Activated CD4-positive, alpha-beta T cell treated with anti-CD3 and anti-CD28 coated beads, Interleukin-2, amount 50 U/mL, for 24 hours (primary cell): ENCODE measurements at places on chromosomes 5 and 9.

- peak; percentile 75 for DNase-seq
Observed at GRCh38 chr9:21684831-21685362, 117.5 kb upstream of the MTAP start.

DNA sequence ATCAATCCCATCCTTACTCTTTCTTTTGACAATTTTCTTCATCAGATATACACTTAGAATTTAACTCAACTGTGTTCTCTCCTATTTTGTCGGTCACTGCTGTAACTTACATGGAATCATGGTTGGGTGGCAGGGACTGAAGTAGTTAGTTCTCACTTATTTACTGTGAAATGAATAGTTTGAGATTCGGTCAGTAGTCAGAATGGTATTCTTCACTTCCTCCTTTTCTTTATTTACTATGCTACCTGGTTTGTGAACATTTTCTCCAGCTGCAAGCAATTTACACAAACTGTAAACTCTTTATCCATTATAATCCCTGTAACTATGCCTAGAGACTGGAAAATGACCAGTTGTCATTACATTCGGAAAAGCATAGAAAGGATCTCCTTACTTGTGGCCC is 41.5 kb upstream of the GDNF start:
- no peak for DNase-seq

- DNase-seq = no peak
Observed at GRCh38 chr9:37382161-37382981, 40.1 kb upstream of the GRHPR start.

DNA sequence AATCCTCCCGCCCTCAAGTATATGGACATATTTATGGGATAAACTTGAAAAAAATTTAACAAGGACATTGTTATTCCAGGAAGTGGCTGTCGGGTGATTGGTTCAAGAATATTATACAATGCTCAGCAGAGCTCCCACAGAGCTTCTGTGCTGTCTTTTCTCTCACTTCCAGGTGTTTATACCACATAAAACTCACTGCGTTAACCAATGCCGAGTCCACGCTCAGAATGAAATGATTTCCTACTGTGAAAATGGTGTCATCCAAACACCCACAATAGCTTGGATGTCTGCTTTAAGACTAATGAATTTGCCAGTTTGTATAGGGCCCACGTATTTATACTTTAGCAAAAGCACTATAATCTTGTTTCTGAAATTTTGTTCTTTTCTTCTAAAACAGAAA is 368.2 kb downstream of the NDUFS4 start:
- no peak for DNase-seq

- DNase-seq = no peak
Observed at GRCh38 chr5:113061846-113062780, 85.5 kb downstream of the DCP2 start.

DNA sequence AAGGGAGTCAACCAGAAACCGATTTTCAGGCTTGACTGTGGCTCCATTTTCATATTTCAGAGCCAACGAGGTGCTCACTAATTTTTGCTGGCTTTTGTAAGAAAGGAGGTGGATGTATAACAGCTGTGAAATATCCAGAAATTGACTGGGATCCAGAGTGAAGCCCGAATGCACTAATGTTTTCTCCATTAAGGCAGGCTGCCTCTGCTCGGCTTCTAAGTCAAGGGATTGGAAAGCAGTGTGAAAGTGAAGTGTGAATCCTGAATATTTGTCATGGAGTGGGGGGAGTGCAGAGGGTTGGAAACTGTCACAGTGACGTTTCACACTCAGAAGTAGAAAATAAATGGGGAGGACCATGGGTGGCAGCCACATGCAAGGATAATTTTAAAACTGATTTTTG is 237.4 kb downstream of the GOLPH3 start:
- no peak for DNase-seq

DNA sequence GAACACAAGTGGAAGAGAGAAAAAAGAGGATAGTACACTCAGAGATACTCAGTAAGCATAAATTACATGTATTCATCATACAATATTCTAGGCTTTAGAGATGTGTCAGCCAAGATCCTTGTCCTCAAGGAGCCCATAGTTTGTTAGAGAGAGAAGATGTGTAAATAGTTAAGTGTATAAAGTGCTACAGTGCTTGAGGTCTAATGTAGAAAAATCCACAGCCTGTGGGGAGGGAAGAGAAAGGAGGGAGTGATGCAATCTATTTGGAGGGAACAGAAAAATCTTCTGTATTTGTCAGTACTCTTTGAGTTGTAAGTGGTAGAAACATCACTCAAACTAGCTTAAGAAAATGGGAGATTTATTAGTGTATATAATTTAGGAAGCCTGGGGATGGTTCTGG is 81.9 kb downstream of the PALM2AKAP2 start:
- no peak for DNase-seq

DNA sequence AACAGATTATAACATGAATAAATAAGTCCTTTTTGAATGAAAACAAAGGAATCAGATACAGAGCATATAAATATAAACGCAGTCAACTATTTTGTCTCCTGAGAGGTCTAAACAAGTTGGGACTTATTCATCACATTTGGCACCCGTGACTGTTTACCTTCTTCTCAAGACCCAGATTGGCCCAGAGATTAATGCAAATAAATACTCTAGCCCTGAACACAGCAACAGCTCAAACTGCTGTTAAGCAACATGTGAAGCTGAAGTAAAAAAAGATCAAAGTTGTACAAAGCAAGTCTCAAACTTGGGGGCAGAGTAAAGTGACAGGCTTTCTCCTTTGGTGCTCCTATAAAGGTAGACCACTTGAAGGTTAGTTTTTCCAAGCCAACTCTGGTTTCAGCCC is 95.0 kb upstream of the NR5A1 start:
- DNase-seq = no peak

GRCh38 chr9:129869585-129870501 is 34.6 kb downstream of the USP20 start:
- DNase-seq = no peak

GRCh38 chr5:95810305-95811125 is 12.0 kb downstream of the GLRX start:
- no peak for DNase-seq

DNA sequence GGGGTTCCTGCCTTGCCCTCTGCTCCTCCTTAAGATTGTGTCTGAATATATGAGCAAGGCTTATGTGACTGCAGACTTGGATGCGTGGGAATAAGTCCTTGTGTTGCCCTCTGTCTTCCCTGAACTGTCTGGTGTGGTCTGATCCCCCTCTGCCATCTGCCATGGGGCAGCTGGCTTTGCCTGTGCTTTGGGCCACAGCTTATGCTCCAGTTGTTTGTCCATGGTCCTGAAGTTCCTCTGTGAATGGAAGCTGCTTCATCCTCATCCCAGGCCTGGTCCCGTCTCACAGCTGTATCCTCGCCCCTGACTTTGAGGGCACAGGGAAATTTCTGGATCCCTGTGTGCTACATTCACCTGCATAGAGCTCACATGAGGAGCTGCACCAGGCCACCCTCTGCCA is 14.7 kb downstream of the IL31RA start:
- DNase-seq = no peak

DNA sequence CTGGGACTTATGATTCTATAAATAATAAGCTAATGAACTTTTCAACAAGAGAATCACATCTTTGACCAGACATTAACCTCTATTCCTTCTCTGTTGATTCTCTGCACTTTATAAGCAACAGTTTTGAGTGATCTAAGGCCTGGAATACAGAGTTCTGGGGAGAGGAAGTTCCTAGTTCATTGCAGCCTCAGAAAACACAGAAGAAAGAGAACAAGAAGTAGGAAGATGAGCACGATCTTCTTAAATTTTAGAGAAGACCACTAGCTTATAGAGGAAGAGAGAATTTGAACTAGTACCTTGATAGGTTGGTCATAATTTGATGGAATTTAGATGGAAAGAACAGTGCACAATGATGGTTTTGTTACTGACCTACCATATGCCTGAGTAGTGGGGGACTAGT is 8.5 kb upstream of the C9orf72 start:
- DNase-seq = no peak

DNA sequence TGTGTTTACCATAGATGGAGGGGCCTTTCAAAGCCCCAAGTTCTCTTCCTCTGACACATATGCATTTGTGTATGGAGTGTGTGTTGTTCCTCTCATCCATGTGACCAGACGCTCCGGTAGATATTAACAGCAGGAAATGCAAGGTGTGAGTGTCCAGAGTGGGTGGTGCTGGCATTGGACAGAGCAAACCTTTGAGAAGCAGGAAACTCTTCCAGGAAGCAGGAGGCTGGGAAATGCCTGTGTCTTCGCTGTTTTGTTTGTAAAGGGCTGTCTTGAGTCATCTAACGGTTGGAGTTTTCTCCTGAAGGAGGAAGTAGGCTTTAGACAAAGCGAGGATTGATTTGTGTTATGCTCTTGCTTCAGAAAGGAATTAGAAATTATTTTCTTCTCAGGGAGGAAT is 370.9 kb downstream of the PLK2 start:
- DNase-seq = no peak

DNA sequence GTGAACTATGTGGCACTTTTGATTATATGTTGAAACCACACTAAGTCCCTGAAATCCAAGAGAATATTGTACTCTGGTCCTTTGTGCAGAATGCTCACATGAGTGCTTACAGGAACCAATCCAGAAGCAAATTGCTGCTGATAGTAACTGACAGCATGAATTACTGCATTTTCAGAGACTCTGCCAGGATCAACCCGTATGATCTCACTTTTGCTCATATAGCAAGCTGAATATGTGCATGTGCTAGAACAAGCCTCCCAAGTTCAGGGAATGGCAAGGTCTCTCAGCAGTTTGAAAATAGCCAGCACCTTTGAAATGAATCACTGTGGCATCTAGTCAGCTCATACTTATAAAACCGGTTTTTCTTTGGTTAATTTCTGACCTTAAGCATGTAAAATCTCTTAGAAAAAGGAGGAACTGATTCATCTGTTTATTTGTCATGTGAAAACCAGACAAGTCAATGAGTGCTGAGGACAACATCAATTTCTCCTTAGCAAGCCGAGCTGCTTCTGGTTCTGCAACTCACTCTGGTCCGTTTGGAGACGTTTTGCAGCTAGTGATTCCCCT is 215.7 kb upstream of the ELL2 start:
- DNase-seq = no peak

DNA sequence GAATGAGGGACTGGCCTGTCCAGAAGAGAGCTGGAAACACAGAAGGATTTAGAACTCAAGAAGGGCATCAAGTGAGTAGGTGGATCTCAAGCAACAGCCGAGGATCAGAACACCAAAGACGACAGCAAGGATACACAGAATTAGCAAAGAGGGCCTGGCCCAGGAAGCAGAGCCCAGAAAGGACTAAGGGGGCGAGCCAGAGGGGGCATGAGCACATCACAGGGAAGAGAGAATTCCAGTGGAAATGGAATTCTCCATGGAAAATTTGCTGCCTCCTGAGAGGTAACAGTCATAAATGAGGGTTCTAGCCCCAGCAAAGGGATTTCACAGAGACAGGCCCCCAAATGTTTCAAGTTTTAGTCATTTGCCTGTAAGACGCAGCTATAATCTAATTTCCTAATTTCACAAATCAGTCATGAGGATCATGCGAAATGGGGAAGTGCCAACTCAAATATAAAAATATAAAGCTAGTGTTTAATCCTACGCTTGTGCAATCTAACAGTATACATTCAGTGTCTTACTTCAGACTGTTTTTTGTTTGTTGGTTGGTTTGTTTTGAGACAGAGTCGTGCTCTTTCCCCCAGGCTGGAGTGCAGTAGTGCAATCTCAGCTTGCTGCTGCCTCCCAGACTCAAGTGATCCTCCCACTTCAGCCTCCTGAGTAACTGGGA is 46.7 kb downstream of the FNBP1 start:
- DNase-seq = no peak

- DNase-seq = no peak
Observed at GRCh38 chr9:19411316-19411715, 2.5 kb downstream of the ACER2 start.

DNA sequence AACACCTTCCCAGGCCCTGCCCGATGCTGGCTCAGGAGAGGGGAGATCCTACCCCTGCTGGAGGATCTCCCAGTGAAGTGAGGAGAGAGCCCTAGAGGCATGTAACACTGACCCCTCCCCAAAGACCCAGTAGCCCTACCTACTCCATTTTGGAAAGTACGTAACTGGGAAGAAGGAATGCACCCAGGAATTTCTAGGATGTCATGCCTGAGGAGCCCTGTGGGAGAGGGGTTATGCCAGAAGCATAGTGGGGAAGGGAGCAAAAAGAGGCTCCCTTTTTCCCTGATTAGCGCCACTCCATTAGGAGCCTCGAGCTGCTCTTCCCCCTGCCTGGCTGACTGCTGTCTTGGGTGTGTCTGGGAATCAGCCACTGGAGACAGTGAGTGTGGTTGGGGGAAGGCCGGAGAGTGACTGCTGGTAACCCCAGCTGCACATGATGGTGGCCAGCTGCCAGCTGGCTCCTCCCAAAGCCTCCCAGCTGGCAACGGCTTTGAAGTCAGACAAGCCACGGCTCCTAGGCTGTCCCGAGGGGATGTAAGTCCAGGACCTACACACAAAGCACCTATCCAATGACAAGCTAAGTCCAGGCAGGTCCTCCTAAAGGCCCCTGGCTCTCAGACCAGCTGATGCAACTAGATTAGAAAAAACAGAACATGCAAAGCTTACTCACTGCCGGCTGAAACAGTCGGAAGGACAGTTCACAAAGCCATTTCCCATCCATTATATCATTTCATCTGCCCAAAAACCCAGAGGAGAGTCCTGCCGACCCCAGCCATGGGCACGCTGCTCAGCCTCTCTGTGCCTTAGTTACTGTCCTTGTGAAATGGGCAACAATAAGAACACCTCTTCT is 136.5 kb upstream of the ABCA1 start:
- no peak for DNase-seq

GRCh38 chr5:147509041-147509709 is 693 bp downstream of the DPYSL3 start:
- no peak for DNase-seq

DNA sequence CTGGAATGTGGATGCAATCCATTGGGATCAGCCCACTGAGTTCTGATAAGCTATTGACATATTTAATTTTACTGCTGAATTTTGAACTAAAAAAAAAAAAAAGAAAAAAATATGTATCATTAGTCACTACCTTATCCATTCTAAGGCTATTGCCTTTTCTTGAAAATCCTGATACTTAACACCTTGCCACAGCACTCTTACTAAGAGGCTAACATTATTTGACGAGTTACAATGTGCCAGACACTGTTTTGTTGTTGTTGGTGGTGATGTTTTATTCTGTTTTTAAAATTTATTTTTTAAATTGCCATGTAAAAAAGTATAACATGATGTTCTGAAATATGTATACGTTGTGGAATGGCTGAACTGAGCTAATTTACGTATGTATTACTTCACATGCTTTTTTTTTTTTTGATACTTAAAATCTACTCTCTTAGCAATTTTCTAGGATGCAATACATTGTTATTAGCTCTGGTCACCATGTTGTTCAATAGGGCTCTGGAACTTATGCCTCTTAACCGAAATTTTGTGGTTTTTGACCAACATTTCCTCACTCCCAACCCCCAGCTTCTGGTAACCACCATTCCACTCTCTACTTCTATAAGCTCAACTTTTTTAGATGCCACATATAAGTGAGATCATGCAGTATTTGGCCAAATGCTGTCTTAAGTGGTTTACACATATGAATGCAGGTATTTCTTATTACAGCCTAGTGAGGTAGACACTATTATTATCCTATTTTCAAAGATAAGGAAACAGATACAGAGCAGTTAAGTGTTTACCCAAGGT is 134.8 kb upstream of the PCA3 start:
- DNase-seq = no peak
